ENCODE measurements at places on chromosomes 11 and 22.

GRCh38 chr11:132716037-132716436, 816.3 kb downstream of the OPCML start:
- DNase-seq = no peak

DNA sequence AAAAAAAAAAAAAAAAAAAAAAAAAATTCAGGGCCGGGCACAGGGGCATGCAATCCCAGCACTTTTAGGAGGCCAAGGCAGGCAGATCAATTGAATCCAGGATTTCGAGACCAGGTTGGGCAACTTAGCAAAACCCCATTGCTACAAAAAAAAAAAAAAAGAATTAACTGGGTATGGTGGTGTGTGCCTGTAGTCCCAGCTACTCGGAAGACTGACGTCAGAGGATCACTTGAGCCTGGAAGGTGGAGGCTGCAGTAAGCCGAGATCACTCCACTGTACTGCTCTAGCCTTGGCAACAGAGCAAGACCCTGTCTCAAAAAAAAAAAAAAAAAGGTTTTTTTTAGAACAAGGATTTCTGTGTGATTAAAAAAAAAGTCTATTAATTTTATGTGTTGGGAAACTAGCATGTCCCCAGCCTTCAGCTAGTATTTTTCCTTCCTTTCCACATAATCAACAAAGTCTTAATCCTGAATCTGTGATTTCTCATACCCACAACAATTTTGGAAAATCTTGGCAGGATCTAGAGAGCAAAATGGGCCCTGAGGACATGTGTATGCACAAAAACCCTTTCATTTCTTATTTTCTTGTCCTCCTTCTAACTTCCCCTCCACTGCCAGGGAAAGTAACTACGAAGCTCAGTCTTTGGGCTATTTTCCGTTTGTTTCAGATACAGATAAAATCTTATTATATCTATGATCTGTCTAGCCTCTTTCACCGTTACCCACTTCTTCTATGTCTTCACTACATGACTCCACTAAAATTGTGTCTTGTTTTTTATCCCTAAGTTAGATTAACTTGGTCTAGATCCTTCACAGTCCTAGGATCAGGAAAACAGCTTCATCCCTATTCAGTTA, 5.7 kb upstream of the AMBRA1 start:
- DNase-seq = no peak

GRCh38 chr11:59766542-59767224, 11.5 kb downstream of the STX3 start:
- no peak for DNase-seq

GRCh38 chr22:46251266-46251665, 1.2 kb upstream of the CDPF1 start:
- DNase-seq = no peak

- no peak for DNase-seq
Observed at GRCh38 chr11:103668859-103669258, 367.6 kb upstream of the DDI1 start.

DNA sequence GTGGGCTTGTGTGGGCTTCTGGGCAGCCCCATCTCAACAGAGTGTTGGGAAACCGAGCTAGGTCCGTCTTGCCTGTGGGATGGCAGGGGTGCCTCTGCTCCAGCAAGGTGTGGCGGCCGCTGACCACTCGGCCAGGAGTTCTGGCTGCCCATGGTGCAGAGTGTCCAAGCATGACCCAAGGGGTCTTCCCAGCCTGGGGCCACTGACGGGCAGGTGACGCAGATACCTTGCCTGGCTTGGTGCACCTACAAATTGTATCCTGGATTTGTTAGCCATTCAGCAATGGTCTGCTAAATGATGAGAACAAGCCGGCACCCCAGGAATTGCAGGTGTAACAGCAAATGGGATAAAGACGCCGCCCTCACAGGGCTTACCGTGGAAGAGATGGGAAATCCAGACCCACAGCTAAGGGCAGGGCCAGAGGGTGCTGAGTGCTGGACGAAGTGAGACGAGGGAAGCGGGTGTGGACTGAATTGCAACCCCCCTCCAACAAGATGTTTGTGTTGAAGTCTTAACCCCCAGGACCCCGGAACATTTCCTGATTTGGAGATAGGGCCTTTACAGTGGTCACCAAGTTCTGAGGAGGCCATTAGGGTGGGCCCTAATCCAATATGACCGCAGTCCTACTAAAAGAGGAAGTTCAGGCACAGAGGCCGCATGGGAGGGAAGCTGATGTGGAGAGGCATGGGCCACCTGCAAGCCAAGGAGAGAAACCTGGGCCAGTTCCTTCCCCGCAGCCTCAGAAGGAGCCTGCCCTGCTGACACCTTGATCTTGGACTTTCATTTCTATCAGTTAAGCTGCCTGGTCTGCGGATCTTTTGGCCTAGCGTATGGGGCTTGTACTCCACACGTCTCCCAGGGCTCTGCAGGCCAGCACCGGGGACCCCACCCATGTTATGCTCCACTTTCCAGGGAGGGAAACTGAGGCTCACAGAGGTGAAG, 45.2 kb upstream of the LINC01488 start:
- no peak for DNase-seq

- no peak for DNase-seq
Observed at GRCh38 chr11:92409355-92409754, 184.7 kb downstream of the FAT3 start.

DNA sequence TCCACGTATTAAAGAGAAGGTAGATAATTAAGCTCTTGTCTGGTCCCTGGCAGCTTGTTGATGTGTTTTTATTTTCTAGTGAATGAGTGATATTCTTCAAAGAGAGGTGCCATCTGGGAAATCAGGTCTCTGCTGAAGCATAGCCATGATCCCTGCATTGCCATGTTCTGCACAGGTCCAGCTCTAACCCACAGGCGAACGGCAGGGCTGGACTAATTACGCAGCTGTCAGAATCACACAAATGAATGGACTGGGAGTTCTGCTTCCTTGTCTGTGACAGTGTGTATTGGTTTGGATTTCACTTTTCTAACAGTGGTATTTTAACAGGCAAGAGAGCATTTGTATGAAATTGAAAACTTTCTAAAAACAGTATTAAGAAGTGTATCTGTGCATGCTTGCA, 235.6 kb downstream of the FAT3 start:
- DNase-seq = no peak

- no peak for DNase-seq
Observed at GRCh38 chr11:119284344-119285157, 32.4 kb downstream of the MCAM start.

GRCh38 chr22:41524251-41524661, 20.0 kb downstream of the POLR3H start:
- no peak for DNase-seq

DNA sequence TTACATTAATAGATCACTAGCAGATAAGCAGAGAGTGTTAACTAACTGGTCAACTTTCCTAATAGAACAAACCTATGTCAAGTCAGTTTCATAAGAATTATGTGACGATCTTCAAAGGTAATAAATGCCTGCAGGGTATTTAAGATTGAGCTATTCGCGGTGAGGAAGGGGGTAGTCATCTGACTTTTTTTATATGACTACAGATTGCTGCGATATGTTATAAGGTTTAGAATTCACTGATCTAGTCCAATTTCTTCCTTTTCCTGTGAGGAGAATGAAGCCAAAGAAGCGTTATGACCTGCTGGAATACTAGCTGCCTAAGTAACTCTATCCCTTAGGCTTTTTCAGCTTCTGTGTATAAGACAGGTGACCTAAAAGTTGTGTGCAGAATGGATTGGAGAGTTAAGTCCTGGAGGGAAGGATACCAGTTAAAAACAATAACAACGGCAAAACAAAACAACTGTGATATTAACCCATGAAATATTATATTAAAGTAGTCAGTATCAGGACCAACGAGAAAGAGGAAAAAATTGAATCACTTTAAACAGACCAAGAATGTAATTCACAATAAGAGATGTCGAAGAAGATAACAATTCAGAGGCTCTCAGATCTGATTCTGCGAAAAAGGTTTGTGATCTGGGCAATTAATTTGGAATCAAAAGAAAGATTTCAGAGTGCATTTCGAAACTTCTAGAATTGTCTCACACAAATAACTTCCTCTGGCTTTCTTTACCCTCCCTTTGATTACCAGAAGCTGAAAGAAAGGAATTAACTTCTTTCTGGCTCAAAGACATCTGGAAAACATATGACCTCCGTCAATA, 630 bp downstream of the CASP4 start:
- DNase-seq = no peak

GRCh38 chr11:16392616-16393015, 36.3 kb upstream of the SOX6 start:
- DNase-seq = no peak

DNA sequence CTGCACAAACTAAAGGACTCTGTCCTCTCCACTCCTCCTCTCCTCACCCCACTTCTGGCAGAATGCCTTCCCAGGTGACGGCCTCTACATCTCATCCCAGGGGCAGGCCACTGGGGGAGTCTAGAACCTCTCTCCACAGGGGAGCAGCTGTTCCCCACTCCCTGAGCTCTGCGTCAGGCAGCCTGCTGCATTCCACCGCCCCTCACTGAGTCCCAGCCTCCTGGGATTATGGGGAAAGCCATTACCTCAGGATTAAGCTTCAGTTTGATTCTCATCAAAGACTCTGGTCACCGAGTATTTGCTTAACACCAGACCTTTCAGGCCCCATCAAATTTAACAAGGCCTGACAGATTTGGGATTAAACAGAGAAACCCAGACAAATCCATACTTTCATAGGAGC, 405.9 kb downstream of the NXPE2 start:
- DNase-seq = no peak

DNA sequence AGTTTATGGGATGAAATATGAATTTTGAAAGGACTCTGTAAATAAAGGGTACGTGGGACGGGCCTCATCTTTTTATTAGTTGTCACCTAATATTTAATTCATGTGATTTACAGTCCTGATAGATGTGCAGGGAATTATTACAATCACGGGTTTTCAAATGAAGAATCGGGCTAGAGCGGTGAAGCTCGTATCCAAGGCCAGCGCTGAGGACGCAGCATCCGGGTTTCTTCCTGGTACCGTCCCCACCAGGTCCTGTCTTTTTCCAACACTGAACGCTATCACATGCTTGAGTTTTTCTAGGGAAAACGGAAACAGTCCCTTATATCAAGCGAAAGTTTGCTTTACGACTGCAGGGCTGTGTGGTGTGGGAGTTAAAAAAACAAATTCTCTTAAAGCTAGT, 787 bp downstream of the SMDT1 start:
- DNase-seq = no peak

DNA sequence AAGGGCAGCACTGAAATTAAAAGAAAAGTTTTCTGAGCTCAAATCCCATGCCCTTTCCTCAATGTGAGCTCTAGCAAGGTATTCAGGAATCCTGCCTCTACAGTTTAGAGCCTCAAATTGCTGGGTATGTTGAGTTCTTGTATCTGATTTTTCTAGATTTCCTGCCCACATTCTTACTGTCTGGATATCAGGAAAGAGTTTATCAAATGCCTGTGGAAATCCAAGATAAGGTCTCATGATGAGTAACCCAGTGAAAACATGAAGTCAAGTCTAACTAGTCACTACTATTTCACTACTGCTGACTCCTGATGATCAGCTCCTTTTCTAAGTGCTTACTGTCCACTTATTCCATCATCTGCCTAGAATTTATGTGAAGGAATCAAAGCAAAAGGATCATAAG, 29.8 kb downstream of the LIMK2 start:
- no peak for DNase-seq

DNA sequence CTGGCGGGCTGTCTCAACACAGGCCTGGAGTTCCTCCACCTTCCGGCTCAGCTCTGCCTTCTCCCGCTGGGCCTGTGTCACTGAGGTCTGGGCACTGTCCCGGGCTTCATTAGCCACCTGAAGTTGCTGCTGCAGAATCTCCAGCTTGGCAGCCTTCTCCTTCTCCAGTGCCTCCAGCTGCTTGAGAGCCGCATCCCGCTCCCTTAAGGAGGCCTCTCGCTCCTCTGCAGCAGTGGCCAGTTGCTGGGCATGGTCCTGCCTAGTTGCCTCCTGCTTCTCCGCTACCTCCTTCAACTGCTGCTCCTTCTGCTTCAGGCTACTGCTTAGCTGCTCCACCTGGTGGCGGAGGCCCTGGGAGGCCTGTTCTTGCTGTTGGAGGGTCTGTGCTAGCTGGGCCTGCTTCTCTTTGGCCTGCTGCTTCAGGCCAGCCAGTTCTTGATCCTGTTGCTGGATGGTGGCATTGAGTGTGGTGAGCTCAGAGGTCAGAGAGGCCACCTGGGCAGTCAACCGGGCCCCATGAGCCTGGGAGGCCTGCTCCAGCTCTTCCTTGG, 16.9 kb downstream of the IL18BP start:
- no peak for DNase-seq

DNA sequence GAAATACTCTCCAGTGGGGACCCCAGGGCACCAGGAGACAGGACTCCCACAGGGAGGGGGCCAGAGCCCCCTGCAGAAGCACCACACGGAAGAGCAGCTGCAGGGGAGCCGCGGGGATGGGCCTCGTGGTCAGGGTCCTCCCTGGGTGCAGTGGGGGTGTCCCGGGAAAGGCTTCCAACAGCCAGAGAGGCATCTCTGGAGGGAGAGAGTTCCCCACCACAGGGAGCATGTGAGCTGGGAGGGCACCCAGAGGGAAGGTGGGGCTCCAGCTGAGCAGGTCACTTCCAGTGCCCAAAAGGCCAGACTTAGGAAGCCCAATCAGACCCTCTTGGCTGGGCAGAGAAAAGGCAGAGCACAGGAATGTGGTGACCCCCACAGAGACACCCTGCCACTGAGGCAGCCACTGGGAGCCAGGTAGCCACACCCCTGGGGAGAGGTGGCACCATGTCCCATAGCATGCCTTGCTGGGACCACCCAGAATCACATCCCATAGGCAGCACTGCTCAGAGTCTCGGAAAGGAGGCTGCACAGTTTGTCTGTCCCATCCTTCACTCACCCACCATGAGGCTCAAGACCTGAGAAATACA, 49.9 kb upstream of the LMO1 start:
- no peak for DNase-seq
